ENCODE measurements at places on chromosomes 4 and X.

- DNase-seq = no peak
These were observed 39.5 kb upstream of the CD40LG start for GRCh38 chrX:136608295-136608933.

DNA sequence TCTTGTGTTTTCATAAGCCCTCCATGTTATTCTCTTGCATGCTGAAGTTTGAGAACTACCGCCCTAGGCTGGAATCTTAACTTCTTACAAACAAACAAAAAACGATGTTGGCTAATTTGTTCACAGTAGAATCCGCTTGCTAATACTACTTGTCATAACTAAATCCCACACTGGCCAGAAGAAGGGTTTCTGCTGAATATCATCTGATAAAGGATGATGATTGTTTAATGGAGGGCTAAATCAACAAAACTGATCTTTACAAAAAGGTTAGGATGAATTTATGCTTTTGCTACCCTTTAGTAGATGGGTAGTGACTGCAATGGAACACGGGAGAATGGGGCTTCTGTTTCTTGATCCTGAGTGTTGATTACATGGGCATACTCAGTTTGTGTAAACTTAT lies 42.3 kb downstream of the SPATA4 start:
- no peak for DNase-seq

DNA sequence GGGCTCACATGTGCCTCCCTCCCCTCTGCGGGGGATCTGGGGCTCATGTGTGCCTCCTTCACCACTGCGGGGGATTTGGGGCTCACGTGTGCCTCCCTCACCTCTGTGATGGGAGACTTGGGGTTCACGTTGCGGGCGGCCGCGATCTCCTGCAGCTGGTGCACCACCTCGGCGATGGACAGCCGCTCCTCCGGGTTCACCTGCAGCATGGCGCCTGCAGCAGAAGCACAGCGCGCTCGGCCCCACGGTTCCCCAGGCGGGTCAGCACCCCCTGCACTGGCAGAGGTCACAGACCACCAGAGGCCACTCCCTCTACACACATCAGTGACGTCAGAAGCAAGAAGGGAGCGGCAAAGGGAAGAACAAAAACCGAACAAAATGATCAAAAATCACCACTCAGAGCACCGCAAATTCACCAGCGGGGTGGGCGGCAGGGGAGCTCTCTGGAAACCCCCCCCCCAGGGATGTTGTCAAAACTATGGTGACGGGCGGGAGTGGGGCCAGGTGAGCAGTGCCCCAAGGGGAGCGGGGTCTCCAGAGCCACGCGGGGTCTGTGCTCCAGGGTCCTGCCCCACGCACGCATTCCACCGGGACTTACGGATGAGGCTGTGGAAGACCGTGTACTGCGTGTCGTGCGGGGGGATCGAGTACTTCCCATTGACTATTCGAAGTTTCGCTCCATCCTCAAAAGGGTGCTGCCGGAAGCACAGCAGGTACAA lies 38.7 kb downstream of the GAK start:
- no peak for DNase-seq

DNA sequence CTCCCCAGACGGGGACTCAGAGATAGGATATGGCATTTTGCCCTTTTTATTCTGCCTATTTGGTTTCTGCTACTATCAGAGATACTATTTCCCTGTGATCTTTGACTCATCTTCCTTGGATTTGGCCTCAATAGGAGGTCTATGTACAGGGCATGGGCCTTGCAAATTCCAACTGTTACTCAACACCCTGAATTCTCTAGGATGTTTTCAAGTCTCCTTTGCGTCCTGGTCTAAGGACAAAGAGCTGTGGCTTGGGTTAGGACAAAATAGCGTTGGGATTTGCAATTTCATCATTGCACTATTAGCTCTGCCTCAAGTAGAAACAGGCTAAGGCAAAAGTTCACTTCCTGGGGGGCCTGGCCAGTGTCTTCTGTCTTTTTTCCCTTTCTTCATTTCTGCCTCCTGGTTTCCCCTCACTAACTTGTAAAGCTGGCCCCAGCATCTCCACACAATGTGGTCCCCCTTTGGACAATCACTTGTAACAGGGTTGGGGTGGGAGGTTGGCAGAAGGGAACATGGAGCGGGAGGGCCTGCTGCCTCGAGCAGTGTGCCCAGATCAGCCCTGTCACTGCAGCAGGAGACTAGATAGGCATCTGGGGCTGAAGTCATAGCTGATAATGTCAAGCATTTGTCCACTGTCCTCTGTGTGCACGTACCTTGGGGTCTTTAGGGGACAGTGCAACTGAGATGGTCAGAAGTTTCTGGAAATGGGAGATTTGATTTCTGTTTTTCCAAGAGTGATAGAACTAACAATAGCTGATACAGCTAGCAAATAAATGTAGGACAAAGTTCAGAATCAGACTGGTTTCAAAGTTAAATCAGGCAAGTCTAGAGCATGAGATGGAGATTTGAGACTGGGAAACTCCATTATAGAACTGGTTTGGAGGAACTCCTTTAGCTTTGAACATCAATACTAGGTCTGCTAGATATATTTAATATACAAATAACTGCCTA lies 25.8 kb upstream of the STBD1 start:
- no peak for DNase-seq

DNA sequence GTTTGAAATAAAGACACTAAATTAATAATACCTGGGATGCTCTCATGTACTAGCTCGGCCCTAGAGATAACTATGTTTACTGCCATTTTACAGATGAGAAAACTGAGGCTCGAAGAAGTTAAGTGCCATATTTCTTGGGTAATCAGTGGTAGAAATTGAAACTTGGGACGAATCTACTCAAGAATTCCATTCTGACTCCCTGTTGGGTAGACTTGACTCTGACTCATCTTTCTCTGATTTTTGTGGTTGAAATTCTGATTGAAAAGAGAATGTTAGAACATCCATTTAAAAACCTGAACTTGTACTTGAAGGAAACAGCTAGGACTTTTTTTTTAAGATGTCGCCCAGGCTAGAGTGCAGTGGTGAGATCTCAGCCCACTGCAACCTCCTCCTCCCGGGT lies 50.1 kb upstream of the NSUN7 start:
- DNase-seq = no peak

- DNase-seq = no peak
These were observed 2594.8 kb downstream of the ARAP2 start for GRCh38 chr4:33649471-33649870.

DNA sequence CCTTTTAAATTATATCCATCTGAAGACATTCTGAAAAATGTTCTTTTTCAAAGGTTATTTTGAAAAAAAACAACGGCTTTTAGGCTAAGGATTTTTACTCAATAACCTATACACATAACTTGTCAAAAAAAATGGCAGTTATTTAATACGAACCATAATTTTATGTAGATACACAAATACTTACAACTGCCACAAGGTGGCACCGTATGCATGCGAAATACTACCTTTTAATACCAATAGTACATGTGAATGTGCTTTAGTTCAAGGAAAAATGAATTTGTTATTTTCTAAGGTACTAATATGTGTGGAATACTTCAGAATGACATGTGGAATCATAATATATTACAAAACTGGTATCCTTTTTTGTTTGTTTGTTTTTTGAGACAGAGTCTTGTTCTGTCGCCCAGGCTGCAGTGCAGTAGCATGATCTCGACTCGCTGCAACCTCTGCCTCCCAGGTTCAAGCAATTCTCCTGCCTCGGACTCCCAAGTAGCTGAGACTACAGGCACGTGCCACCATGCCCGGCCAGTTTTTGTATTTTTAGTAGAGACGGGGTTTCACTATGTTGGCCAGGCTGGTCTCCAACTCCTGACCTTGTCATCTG lies 4.6 kb upstream of the MAD2L1 start:
- DNase-seq = no peak

GRCh38 chr4:81040012-81040659 lies 9.6 kb downstream of the BMP3 start:
- DNase-seq = no peak
